SK-N-MC (cell line): ENCODE measurements at places on chromosomes 2 and 18.

DNA sequence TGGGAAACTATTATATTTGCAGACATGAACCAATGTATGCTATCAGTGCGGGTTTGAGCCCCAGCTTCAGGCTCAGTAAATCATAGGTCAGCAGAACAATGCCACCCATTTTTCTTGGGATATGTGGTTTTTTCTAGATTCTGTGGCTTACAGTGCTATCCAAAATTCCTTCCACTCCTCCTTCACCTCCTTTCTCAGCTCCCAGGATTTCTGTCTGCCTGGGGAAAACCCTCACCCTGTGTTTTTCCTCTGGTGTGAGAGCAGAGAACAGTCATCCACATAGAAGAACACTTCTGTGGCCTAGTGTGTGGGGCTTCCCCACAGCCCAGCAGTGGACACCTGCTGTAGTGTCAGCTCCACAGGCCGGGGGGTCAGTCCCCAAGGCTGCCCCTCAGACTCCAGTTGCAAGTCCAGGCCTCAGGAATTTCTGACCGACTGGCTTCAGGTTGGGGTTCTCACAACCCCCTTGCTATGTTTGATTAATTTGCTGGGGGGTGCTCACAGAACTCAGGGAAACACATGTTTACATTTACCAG, 238.2 kb downstream of the LDLRAD4 start:
- no peak for DNase-seq

GRCh38 chr2:106851087-106851874, 34.7 kb downstream of the ST6GAL2 start:
- no peak for DNase-seq

DNA sequence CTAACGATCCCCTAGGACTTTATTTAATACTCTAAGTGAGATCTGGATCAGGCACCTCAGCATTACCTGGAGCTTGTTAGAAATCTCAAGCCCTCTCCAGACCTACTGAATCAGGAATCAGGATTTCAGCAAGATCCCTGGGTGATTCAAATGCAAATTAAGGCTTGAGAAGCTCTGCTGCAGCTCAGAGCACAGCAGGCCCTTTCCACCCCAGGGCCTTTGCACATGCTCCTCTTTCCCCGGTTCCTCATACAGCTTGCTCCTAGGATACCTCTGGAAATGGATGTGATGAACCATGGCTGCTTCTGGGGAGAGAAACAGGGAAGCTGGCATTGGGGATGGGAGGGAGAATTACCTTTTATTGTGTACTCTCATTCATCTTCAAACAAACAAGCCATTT, 40.3 kb upstream of the MGAT4A start:
- no peak for DNase-seq

DNA sequence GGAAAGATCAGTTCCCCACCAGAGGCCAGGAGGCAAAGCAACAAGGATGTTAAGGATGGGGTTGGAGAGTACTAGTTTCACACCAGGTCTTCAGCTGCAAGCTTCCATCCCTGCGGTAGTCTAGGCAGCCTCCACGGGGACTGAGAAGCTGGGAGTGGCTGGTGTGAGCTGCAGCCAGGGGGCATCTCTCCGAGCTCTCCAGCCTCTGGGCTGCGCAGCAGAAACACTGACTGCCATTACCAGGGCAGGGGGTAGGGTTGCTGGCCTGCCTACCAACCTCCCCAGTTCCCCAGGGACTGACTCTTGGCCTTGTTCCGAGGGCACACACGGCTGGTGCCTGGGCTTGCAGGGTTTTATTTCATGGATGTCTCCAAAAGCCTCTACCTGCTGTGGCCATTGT, 15.9 kb downstream of the GATA6 start:
- no peak for DNase-seq

GRCh38 chr18:41765460-41765859, 189.6 kb upstream of the PIK3C3 start:
- no peak for DNase-seq

DNA sequence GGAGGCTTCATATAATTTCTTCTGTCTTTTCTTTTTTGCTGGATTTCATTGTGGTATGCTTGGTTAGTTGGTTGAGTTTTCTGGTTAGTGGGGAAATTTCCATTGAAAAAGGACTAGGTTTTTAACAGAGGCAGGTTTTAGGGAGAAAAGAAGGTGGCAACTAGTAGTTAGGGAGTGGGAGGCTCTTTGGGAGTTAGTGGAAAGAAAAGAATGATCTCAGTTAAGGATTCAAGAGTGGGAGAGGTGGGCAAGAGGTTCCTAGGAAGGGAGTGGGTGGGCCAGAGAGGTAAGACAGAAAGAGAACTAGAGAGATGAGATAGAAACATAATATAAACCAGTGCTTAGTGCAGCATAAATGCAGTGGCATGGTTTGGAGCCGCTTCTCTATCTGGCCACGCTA, 96.9 kb downstream of the SPTBN1 start:
- no peak for DNase-seq
